ENCODE measurements at places on chromosomes 7 and 10.

DNA sequence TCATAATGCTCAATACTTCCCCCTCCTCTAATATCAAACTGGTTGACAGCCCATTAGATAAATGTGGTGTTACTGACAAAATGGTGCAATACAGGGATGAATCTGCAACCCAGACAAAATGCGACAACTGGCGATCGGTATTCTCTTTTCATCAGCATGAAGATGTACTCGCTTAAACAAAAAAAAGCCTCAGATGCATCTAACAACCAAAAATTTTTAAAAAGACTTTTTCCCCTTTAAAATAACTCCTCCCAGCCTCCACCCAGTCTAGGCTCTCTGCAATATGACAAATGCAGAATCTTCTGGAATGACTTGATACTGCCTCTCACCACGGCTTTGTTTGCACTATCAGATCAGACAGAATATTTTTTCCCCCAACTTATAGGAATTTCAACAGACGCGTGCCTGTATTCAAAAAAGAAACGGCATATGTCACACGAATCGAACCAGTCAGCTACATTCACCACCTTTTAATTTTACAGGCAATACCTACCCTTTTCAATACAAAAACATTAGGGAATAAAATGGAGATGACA is 1.2 kb downstream of the YWHAG start:
- no peak for DNase-seq

DNA sequence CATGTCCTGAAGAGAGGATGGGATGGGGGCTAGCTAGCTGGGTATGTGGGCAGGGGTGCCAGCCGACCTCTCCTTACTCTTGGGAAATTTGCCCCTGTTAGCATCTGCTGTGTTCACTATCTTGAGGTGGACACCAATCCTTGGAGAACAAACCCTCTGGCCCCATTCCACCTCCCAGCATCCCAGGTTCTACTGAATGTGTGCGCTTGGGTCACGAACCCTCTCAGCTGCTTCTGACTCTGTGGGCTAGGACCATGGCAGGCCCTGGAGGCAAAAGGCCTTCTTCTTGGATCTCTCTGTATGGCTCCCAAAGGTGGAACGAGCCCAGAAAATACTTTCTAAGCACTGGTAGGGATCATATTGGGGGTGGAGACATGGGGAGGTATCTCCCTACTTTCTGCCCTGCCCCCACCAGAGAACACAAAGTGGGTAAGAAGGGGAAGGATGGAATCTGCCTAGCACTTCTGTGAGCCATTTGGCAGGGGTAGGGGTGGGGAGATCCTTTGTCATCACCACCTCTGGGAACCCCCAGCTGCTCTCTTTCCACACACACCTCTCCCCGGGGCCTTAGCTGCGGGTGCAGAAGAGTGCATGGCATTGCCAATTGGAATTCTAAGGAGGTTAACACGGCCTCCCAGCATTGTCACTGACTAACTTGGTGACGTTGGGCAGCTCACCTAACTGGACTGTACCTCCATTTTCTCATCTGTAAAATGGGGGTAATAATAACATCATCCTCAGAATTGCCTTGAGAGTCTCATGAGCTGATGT is 7.7 kb downstream of the UNC5B start:
- no peak for DNase-seq

DNA sequence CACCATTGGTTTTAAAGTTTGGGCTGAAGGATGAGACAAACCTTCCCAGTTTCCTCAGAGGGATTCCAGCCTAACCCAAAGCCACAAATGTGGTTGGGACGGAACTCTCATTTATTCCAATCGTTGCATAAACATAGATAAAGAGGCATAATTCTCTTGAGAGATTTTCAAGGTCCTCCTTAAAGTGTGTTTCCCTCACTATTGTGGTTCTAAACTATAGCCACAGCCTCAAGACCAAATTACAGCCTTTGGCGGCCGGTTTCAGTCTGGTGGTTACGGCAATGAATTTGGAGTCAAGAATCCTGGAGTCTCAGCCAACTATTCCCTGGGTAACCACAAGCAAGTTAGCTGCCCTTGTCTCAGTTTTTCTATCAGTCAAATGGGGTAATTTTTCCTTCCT is 42.6 kb downstream of the SEM1 start:
- no peak for DNase-seq

- no peak for DNase-seq
Observed at GRCh38 chr7:81811956-81812865, 42.4 kb upstream of the HGF start.

DNA sequence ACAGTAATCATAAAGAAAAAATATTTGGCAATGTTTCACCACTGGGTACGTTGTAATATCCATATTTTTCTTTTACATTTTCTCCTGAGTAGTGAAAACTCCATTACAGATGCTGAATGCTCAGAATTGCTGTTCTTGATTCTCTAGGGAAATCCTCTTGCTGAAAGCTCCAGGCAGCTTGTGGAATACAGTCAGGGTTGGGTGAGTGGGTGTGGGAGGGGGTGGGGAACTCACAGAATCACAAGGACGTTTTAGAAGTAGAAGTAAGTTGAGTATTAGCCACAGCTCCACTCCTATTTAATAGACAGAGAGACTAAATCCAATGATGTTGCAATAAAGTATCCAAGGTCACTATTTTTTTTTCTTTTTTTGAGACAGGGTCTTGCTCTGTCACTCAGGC is 1270.9 kb downstream of the TYW1 start:
- DNase-seq, result no peak

DNA sequence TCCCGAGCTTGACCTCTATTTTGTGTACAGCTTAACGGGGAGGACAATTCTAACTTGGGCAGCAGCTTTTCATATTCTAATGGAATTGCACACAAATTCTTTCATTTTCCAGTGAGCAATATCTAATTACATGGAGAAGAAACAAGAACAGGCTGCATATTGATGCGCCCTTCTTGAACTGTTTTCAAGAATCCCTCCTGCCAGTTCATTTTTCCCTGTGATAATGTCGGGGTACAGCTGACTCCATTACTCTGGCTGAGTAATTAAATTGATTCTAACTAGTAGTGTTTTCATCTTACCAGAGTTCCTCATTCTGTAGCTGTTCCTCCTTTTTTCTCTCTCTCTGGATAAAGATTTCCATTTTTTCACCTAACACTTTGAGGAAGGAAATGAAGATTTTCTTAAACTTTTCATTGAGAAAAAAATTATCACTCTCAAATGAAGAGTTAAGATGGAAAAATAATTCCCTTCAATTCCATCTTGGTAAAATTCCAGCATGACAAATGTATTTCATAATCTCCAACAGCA is 190.9 kb downstream of the FANK1 start:
- DNase-seq, result peak; percentile 63

- no peak for DNase-seq
Observed at GRCh38 chr7:14020339-14020900, 31.0 kb upstream of the ETV1 start.

DNA sequence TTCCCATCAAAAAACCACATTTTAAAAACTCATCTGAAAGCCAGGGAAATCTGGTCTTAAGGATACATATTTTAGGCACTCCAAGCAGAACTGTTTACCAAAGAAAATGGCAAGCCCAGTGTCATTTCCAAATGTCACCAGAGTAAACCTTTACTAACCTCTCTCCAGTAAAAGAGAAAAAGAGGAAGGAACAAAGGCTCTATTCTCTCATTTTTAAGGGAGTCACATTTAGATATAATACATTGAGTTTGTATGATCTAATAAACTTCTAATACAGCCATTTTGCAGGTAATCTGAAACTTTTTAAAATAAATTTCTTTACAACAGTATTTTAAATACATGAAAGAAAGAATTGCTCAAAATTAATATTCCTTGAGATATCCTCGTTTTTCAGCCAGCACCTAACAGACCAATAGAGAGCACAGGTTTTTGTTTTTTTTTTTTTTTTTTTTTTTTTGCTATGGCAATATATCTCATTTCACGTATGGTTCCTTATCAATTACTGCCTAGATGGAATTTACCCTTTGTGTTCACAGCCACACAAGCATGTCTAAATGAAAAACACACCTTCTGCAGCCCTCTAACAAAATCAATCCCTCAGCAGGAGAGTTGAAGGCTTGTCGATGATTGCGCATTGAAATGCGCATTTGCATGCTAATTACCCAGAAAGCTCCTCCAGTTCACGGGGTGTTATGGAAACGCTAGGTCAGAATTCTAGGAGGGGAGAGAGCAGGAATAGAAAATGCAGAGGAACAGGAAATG is 39.8 kb upstream of the MSRB2 start:
- peak; percentile 26 for DNase-seq

- DNase-seq, result no peak
Observed at GRCh38 chr7:100570954-100571828, 2.5 kb downstream of the SAP25 start.

GRCh38 chr7:104825099-104825498 is 188.9 kb upstream of the KMT2E start:
- DNase-seq, result no peak

- DNase-seq, result no peak
Observed at GRCh38 chr7:81693080-81693479, 76.8 kb downstream of the HGF start.

- DNase-seq, result no peak
Observed at GRCh38 chr10:118986815-118987790, 42.4 kb upstream of the NANOS1 start.

DNA sequence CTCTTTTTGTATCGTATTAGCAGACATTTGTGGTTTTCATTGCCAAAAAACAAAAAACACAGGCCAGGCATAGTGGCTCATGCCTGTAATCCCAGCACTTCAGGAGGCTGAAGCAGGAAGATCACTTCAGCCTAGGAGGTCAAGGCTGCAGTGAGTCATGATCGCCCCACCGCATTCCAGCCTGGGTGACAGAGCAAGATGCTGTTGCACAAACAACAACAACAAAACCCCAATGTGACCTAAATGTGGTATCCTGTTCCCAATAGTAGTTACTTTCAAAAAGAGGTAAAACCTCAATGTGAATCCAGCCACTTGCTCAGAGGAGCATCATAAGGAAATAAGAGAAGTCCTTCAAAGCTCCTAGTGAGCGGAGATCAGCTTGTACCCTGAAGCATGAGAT is 45.8 kb upstream of the SKAP2 start:
- no peak for DNase-seq

GRCh38 chr7:66741-67140 is 125.6 kb upstream of the FAM20C start:
- DNase-seq, result no peak

GRCh38 chr7:156504687-156505545 is 135.7 kb upstream of the RNF32 start:
- DNase-seq, result no peak

GRCh38 chr7:16660702-16661464 is 14.9 kb downstream of the BZW2 start:
- DNase-seq, result peak; percentile 2

DNA sequence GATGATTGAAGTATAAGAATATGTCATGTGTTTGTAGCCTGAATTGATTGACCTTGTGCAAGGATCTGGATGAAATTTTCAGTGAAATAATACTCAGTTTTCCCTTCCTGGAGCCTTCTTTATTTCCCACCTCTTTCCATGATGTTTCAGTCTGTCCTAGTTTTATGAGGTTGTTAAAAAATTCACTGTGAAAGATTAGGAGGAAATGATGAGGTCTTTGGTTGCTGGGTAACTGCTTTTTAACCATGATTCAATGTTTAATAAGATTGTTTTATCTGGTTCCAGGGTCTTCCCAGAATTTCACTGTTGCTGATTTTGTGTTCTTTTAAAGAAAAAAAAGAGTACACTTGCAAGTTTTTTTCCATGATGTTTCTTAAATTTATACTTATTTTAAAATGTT is 221.5 kb downstream of the MBL2 start:
- DNase-seq, result no peak

DNA sequence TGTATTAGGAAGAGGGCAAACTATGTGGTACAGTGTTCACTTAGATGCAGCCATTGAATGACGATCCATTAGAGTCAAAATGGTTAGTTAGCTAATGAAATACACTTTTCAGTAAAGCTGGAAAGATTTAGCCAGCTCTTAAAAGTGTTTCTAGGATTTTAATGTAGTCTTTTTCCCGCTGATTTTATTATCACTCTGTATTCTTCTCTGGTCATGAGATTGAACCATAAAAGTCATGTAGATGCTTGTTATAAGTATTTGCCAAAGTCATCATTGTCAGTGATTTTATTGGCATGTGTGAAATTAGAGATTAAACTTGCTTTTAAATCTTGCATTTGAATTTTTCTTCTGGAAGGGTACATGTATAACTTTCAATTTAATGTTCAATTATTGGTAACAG is 93.8 kb downstream of the ADK start:
- no peak for DNase-seq

- DNase-seq, result no peak
Observed at GRCh38 chr10:95279042-95279820, 11.6 kb downstream of the PDLIM1 start.

DNA sequence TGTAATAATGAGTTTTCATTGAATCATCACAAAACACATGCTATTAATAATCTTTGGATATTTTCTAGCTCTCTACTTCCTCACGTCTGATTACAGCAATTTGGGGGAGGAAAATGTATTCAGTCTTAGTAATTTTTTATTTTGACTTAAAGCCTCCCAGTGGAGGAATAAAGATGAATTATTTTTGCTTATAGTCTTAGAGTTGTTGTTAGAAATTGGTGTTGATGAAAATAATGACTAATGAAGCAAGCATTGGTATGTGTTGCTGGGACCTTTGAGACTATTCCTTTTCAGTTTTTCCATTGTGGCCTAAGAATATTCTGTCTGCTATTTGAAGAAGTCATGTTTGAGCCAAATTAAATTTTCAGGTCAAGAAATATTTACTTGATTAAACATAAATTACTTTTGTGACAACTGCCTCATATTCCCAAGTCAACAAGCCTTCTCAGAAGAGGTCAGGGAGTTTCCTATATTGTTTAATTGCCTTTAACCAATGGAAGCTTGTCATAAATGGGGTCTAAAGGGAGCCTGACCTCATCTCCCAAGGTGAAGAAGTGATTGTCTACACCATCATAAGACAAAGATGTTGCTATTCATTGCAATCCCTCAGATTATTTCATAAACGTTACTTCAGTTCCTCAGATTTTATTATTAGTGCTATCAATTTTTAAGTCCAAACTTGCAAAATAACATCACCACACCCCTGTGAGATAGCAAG is 90.0 kb downstream of the ST7 start:
- DNase-seq, result no peak

GRCh38 chr7:14055813-14056212 is 66.3 kb upstream of the ETV1 start:
- DNase-seq, result no peak

- DNase-seq, result no peak
Observed at GRCh38 chr10:13634207-13634606, 47.4 kb downstream of the PRPF18 start.

DNA sequence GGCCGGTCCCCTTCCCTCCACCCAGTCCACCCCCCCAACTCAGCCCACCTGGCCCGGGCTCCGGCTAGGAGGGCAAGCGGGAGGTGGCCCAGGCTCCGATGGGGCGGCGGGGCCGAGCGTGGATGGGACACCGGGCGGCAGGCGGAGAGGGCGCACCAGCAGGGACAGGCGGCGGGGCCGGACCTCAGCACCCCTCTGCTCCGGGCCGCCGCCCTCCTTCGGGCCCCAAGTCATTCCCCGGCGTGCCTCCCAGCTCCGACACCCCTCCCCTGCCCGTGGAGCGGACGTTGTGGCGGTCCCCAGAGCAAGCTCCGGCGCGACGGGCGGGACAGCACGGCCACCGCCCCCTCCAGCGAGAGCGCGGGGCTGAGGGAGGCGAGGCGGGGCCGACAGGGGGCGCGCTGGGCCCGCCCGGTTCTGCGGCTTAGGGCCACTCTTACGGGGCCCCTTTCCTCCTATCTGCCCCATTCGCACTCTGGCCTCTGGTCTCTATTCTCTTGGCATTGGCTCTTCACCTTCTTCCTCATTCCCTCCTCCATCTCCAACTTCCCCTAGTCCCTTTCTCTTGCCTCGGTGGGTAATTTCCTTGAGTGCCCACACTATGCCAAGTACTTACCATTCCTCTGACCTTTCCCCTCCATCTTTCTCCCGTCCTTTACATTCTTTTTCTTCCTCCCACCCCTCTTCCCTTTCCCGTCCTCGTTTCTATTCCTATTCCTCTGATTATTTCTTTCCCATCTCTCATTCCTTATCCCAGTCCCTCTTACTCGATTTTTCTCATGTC is 701 bp upstream of the GBX1 start:
- peak; percentile 37 for DNase-seq
